PC-3 (cell line): ENCODE measurements at places on chromosomes 5 and 9.

- H3K27me3 ChIP-seq = no peaks in the 10 kb centered on the region
- no peak overlapping the region for H3K27ac ChIP-seq
- no peaks in the 10 kb centered on the region for H3K4me1 ChIP-seq
- no peak overlapping the region for H3K4me3 ChIP-seq
These were observed 108.0 kb downstream of the CDC42SE2 start for GRCh38 chr5:131371835-131372234.

GRCh38 chr9:10661376-10661775, 48.6 kb upstream of the PTPRD start:
- no peaks in the 10 kb centered on the region for H3K36me3 ChIP-seq
- no peak overlapping the region for H3K27ac ChIP-seq
- no peaks in the 10 kb centered on the region for H3K27me3 ChIP-seq
- no peaks in the 10 kb centered on the region for H3K4me1 ChIP-seq
- H3K4me3 ChIP-seq = no peak overlapping the region
- peak; percentile 11 for DNase-seq

GRCh38 chr5:6861667-6862066, 148.4 kb downstream of the TENT4A start:
- no peaks in the 10 kb centered on the region for H3K4me1 ChIP-seq
- no peak overlapping the region for H3K4me3 ChIP-seq
- peaks cover 80% of the 10 kb centered on the region for H3K27me3 ChIP-seq

DNA sequence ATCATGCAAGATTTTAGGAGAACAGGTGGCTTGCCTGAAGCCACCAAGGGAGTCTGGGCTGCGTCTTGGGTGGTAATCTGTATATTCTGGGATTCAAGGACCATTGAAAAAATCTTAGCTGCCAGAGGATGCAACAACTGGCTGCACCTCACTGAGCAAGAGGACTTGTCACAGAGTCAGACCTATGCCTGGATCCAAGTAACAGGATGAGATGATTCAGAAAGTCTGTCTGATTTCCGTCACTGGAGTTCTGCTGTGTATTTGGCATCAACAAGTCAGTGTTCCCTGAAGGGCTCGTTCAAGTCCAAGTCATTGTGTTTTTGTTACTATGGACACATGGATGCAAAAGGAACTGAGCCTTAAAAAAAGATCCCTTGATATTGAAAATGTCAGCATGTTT, 37.8 kb upstream of the CARTPT start:
- peaks cover 17% of the 10 kb centered on the region; the same call in 1 of the 2 replicates for H3K27me3 ChIP-seq
- DNase-seq = no peak
- no peaks in the 10 kb centered on the region for H3K4me1 ChIP-seq
- H3K4me3 ChIP-seq = no peak overlapping the region
- H3K36me3 ChIP-seq = no peaks in the 10 kb centered on the region

DNA sequence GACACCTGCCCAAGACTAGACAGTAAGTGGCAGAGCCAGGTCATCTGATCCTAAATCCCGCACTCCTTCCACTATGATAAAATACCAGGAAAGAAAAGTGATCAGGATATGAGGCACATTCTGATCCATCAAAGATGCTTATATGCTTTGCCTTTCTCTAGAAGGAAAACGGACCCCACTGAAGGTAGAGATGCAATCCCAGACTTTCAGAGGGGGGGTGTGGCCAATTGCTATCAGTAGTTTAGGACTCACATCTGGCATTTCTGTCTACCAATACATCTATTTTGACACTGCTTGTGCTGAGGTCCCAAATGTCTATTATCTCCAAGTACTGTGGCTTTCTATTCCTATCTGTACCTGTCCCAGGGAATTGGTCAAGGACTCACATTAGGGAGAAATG, 1.7 kb downstream of the TRIM52 start:
- DNase-seq = peak; percentile 22
- H3K27ac ChIP-seq = no peak overlapping the region
- H3K36me3 ChIP-seq = peaks cover 13% of the 10 kb centered on the region; the same call in 1 of the 2 replicates
- H3K4me3 ChIP-seq = peak overlapping the region; percentile 87

DNA sequence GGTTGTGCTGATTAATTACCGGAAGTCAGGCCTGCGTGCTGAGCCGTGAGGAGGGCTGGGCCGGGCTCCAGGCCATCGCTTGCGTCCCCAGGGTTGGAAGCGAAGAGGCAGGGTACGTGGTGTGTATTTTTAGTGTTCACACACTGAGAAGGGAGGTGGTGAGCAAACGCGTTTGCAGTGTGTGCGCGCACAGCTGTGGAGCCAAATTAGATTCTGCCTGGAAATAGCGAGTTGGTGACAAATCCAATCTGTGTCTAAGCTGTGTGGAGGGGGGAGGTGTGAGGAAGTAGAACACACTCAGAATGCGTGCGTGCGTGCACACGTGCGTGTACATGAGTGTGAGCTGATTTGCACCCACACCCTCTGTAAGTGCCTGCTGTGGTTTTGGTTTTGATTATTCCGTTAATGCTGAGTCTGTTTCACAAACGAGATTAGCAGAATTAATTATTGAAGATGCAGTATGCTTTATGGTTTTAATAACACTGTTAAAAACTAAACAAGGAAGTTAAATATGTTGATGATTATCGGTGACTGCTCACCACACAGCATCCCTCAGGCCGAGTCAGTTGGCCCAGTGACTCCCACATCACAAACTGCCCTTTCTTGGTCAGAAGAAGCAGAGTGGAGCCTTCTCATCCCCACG, 111.8 kb upstream of the FCN2 start:
- H3K36me3 ChIP-seq = no peaks in the 10 kb centered on the region
- DNase-seq = no peak
- no peaks in the 10 kb centered on the region for H3K27me3 ChIP-seq
- no peak overlapping the region for H3K4me3 ChIP-seq
- H3K27ac ChIP-seq = no peak overlapping the region

GRCh38 chr9:79639354-79639753, 67.6 kb downstream of the TLE4 start:
- peak; percentile 59 for DNase-seq
- H3K4me3 ChIP-seq = no peak overlapping the region
- H3K36me3 ChIP-seq = no peaks in the 10 kb centered on the region
- no peak overlapping the region for H3K27ac ChIP-seq
- H3K27me3 ChIP-seq = no peaks in the 10 kb centered on the region

DNA sequence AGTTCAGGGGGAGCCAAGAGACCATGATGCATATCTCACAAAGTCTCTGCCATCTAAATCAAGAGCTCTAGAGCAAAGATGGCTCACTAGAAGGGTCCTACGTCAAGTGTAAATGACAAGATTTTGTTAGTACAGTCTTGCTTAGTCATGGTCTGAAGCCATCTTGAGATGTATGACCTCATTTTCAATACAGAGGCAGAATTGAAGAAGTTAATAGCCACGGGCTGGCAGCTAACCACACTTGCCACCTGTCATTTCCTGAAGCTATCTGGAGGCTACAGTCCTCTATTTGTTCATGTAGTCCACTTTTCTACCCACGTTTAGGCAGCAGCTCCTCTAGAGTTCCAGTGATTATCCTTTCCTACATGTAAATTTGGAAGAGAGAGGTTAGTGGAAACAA, 231.7 kb upstream of the CDH12 start:
- no peaks in the 10 kb centered on the region for H3K36me3 ChIP-seq
- no peaks in the 10 kb centered on the region for H3K4me1 ChIP-seq
- H3K4me3 ChIP-seq = no peak overlapping the region
- DNase-seq = no peak
- no peaks in the 10 kb centered on the region for H3K27me3 ChIP-seq

DNA sequence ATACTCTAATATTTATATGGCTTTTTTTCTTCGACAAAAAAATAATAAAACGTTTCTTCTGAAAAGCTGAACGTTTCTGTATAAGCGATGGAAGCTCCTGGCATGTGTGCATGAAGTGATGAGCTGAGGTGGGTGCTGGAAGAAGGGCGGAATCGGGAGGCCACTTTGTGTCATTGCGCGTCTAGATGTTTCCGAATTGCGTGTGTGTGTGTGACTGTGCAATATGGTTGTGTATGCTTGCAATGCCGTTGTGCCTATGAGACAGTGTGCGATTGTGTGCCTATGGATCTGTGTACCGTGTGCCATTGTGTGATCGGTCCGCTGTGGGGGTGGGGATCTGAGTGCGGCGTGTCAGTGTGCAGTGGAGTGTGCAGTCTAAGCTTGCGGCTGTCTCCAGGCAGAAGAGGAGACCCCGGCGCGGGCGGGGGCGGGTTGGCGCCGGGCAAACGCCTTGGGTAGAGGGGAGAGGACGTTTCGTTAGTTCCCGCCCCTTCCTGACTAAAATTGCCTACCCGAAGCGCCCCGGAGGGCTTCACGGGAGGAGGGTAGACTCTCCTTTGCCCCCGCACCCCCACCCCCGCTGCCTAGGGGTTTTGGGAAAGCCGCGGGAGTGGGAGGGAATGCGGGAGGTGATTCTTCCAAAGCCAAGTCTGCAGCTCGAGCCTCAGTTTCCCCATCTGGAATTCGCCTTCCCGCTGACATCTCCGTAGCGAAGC, 24.2 kb downstream of the PCDHGC5 start:
- H3K27me3 ChIP-seq = no peaks in the 10 kb centered on the region
- peaks cover 14% of the 10 kb centered on the region for H3K36me3 ChIP-seq
- DNase-seq = no peak
- H3K4me1 ChIP-seq = peaks cover 13% of the 10 kb centered on the region; the same call in 1 of the 2 replicates

- no peak for DNase-seq
- H3K4me3 ChIP-seq = no peak overlapping the region
- no peaks in the 10 kb centered on the region for H3K4me1 ChIP-seq
- H3K27ac ChIP-seq = no peak overlapping the region
These were observed 37.1 kb downstream of the PPARGC1B start for GRCh38 chr5:149767281-149767550.

GRCh38 chr5:58622936-58623871, 40.3 kb downstream of the RAB3C start:
- H3K36me3 ChIP-seq = no peaks in the 10 kb centered on the region
- DNase-seq = no peak
- peaks cover 28% of the 10 kb centered on the region for H3K27me3 ChIP-seq
- no peak overlapping the region for H3K4me3 ChIP-seq
- no peak overlapping the region for H3K27ac ChIP-seq
- no peaks in the 10 kb centered on the region for H3K4me1 ChIP-seq

DNA sequence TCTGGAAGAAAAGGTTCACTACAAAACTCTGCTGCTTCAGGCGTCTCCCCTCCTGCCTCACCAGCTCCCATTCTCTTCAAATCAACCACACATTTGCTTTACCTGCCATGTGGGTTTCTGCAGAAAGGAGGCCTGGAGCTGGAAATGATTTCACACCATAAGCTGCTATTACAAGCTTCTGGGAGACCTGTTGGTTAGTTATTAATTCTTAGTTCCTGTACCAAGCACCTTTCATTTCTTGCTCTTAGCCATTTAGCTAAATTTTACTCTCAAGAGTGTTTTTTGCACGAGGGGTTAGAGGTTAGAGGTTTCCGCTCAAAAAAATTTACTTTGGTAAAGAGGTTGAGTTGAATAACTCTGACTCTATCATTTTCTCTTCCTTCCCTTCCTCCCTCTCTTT, 70.3 kb downstream of the MAP1B start:
- H3K27ac ChIP-seq = no peak overlapping the region
- peaks cover 19% of the 10 kb centered on the region for H3K4me1 ChIP-seq
- H3K36me3 ChIP-seq = no peaks in the 10 kb centered on the region
- H3K27me3 ChIP-seq = no peaks in the 10 kb centered on the region

DNA sequence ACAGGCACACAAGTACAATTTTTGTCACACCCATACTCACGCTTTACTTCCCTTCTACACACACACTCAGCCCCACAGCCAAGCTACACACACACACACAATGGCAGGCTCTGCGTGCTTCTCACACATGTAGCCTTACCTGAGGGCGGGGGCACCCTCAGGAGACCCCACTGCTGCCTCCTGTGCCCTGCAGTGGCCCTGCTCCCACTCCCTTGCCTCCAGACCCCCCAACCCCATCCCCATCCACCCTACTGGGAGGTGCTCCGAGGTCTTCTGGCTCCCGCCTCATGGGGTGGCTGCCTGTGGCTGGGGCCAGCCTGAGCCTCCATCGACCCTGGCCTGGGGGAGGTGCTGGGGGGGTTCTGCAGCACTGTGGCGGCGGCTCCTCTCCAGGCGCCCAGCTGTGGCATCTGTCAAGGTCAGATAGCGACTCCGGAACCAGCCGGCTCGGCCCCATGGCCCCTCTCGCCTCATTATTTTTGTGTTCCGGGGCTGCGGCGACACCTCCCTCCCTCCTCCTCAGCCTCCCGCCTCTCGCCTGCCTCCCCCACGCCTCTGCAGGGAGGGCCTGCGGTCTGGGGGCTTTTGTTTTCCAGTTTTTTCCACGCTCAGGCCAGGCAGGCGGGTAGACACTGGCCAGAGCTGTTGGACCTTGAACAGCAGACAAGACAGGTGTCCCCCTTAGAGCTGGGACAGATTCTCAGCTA, 21.7 kb downstream of the CXXC5 start:
- no peak for DNase-seq
- H3K27me3 ChIP-seq = no peaks in the 10 kb centered on the region
- H3K27ac ChIP-seq = no peak overlapping the region
- H3K4me3 ChIP-seq = no peak overlapping the region

DNA sequence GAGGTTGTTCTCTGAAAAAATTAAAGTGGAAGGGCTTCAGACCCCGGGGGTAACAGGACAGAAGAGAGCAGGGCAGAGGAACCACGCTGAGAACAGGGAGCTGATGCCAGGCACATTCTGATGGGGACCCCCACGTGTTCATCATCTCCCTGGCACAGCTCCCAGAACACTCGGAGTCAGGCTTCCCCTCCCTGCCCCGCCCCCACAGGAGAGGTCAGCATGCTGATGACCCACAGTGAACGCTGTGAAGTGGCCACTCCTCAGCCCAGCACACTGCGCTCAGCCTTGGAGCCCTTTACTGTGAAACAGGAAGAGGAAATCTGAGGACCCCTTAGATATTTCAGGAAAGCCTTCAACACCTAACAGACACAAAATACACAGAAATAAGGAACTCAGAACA, 16.4 kb downstream of the RETREG1 start:
- no peaks in the 10 kb centered on the region for H3K4me1 ChIP-seq
- H3K27ac ChIP-seq = no peak overlapping the region
- H3K4me3 ChIP-seq = no peak overlapping the region
- no peaks in the 10 kb centered on the region for H3K27me3 ChIP-seq
- no peak for DNase-seq

GRCh38 chr5:145908206-145908960, 28.0 kb upstream of the SH3RF2 start:
- H3K36me3 ChIP-seq = no peaks in the 10 kb centered on the region
- H3K4me1 ChIP-seq = no peaks in the 10 kb centered on the region
- peak; percentile 12 for DNase-seq
- no peaks in the 10 kb centered on the region for H3K27me3 ChIP-seq
- no peak overlapping the region for H3K27ac ChIP-seq

DNA sequence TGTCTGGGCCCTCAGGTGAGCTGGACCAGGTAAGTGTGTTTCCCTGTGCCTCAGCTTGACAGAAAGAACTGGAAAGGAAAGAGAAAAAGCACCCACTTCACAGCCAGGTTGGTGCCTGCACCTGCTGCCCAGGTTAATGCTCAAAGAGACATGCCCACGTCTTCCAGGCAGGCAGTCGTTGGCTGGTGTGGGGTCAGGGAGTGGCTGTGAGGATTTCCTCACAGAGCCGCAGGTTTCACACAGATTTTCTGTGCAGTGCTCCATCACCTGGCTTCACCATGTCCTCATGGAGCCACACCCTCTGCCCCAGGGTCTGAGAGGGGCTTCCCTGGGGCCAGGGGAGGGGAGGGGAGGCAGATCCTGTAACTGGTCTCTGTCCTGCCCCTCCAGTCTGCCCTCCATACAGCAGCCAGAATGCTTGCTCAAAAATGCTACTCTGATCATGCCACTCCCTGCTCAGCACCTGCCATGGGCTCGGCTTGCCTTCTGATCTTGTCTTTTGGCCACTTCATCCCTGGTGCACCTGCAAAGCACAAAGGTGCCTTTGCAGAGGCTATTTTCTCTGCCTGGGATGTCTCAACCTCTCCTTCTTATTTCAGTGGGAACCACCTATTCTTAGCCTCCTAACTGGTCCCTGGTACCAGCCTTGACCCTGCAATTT, 82.5 kb upstream of the UBTD2 start:
- no peak for DNase-seq
- peaks cover 12% of the 10 kb centered on the region for H3K4me1 ChIP-seq
- no peaks in the 10 kb centered on the region for H3K27me3 ChIP-seq
- H3K4me3 ChIP-seq = no peak overlapping the region
- H3K27ac ChIP-seq = no peak overlapping the region
